ENCODE measurements at places on chromosomes 6 and 20.

DNA sequence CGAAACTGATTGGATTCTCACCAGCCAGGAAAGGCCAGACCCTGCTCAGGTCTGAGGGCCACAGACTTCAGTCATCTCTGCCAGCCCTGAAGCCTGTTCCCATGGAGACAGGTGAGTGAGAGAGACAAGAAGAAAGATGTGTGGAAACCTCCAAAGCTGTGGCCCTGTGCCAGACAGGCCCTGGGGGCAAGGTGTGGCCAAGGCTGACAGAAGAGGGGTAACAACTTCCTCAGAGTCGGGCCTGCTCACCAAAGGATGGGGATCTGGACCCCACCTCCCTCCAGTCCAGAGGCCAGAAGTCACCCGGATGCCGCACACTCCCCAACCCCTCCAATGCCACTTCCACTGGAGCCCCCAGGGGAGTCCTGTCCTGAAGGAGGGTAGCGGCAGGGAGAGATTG lies 73.6 kb downstream of the MDGA1 start:
- no peak for DNase-seq

GRCh38 chr6:123233336-123233735 lies 237.3 kb downstream of the CLVS2 start:
- DNase-seq: no peak

DNA sequence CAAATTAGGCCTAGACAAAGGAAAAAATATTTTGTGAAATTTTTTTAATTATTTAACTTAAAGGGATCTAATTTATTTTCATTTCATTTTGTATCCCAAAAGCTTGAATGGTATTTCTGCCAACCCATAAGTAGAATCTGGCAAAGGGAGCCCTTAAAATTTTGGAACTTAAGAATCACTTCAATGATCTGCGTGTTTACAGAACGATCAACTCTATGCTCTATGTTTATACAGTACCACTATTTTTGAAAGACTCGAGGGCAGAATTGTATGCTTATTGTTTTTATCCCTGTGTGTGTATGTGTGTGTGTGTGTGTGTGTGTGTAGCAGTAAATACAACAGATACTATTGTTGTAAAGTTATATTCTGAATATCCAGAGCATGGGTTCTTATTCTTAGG lies 39.2 kb downstream of the METTL24 start:
- DNase-seq: no peak

DNA sequence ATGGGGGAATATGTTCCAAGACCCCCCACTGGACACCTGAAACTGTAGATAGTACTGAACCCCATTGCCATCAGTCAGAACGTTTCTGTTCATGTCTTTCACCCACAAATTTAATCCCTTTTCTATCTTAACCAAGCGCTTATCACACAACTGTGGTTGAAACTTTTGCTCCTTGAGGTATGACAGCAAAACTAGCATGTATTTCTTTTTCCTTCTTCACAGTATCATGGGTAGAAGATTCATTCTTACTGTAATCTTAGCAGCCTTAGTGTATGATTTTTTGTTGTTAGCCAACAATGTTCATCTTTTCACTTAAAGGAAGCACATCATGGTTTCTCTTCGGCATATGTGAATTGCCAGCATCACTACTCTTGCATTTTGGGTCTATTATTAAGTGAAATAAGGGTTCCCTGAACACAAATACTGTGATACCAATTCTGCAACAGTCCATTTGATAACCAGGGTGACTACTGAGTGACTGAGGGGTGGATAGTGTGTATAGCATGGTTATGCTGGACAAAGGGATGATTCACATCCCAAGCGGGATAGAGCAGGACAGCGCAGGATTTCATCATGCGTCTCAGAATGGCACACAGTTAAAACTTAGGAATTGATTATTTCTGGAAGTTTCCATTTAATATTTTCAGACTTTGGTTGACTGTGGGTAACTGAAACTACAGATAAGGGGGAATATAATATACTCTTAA lies 41.8 kb downstream of the KCNS1 start:
- DNase-seq: no peak

- no peak for DNase-seq
These were observed 26.4 kb downstream of the FOXP4 start for GRCh38 chr6:41572613-41573012.

DNA sequence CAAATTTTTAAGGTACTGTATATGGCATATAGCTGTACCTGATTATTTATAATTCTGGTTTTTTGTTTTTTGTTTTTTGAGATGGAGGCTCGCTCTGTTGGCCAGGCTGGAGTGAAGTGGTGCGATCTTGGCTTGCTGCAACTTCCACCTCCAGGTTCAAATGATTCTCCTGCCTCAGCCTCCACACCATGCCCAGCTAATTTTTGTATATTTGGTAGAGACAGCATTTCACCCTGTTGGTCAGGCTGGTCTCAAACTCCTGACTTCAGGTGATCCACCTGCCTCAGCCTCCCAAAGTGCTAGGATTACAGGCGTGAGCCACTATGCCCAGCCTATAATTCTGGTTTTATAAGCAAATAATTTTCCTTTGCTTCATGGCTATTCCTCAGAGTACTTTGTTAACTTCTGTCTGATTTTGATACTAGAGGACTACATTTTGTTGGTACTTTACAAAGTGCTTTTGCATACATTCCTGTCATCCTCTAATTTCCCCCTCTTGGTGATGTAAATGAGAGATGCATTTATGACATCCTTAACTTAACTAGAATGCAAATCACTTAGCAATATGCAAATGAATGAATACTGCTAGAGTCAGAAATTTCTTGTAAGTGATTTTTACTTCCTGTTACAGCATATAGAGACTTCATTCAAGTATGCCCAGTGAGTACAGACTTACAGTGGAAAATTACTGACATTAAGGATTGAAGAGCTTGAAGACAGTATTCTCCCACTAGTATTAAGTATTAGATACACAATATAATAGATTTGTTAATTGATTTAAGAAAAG lies 35.7 kb upstream of the ARID1B start:
- no peak for DNase-seq

DNA sequence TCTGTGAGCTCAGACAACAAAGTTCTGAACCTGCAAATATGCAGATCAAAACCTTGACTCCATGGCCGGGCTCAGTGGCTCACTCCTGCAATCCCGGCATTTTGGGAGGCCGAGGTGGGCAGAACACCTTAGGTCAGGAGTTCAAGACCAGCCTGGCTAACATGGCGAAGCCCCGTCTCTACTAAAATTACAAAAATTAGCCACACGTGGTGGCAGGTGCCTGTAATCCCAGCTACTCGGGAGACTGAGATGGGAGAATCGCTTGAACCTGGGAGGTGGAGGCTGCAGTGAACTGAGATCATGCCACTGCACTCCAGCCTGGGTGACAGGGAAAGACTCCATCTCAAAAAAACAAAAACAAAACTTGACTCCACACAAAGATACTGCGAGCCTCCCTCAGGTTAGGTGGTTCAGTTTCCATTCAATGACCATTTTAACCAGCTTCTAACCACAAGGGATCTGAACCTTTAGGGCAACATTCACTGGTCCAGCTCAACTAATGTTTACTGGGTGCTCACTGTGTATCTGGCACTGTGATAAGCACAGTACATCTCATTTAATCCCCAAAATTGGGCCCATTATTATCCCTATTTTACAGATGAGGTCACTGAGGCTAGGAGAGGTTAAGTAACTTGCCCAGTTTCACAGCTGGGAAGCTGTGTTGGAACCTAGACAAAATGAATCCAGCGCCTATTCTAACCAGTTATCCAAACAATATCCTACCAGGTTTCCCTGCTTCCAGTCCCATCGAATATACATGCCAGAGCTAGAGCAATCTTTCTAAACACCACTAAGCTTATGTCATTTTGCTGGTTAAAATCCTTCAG lies 1.8 kb downstream of the SNRPB start:
- no peak for DNase-seq

DNA sequence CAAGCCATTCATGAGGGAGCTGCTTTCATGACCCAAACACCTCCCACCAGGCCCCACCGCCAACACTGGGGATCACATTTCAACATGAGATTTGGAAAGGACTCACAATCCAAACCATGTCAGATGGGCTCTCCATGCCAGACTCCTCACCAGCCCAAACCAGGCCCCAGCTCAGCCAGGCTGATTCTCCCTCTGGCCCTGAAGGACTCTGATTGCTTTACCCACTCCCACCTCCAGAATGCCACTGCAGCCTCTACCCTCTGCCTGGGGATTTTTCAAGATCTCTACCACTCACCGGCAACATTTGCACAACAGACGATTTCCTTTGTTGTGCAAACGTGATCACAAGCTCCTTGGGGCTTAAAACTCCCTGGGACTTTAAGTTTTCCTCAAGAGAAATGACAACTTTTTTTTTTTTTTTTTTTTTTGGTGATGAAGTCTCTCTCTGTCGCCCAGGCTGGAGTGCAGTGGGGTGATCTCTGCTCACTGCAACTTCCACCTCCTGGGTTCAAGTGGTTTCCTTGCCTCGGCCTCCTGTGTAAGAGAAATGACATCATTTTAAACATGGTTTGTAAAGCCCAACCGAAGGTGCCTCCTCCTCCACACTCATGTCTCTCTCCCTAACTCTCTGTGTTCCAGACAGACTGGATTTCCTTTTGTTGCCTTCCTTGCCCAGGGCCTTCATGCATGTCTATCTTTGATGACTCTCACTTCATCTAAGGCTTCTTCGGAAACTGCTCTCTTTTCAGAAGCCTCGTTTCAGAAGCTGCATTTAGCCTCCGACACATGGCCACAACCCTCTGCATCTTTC lies 147.0 kb downstream of the CDH26 start:
- DNase-seq: no peak

DNA sequence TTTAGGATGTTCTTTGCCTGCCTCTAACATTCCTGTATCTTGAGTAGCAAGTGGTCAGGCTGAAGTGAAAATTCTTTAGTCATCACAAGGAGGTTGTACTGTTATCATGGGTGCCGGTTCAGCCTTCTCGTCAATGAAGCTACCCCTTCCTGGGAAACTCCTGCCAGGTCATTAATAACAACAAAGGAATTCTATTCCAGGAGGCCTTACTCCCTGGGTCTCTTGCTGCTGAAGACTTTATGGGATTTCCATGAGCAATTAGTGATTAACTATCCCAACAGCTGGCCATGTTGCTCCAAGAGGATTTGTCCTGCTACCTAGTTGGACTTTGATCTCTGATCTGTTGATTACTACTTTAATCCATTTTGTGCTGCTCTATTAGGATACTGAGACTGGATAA lies 62.7 kb upstream of the ELOVL5 start:
- DNase-seq: no peak

DNA sequence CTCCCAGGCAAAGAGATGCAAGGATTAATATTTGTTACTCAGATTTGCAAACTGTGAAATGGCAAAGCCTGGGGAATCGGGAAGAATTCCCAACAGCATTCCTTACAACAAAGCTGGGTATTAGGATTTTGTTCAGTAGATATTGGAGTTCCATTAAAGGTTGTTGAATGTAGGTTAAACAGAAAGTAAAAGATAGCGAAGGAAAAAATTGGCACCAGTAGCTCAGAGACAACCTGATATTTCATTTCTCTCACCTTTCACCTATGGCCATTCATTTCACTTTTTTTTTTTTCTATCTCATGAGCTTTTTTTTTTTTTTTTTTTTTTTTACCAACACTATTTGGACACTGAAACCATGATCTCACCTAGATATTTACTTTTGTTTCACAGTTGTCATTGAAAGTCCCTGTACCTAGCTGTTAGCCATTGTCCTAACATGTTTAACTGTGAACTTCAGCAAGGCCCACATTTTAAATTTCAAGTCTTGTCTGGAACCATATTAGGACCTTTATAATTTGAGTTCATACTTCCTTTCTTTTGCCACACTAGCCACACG lies 552.5 kb downstream of the HAO1 start:
- DNase-seq: no peak

DNA sequence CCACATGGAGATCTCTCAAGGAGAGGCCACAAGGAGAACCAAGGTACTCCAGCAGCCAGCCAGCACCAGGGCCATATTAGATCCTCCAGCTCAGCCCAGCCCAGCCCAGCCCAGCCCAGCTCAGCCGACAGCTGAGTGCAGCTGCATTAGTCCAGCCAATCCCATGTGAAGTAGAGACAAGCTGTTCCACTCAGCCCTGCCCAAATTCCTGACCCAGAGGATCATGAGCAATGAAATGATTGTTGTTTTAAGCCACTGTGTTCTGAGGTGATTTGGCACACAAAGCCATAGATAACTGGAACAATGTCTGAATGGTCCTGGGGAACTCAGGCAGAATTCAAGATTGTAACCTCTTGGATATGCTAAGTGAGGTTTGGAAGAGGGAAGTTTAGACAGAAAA lies 59.5 kb upstream of the BMP2 start:
- no peak for DNase-seq

DNA sequence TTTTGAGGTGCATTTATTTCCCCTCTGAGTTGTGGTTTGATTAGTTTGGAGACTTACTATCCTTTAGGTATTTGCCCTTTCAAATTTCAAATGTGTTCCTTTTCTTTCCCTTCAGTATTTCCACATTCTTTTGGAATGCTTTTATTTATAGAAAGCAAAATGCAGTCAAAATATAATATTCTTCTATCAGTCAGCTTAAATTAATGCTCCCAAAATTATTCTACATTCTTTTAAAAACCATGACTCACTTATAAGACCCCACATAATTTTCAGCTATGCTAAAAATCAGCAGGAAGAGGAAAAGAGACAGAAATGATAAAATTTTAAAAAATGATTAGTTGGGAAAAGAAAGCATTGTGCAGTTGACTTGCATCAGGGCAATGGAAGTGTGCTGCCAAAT lies 180.0 kb upstream of the SMLR1 start:
- DNase-seq: no peak

DNA sequence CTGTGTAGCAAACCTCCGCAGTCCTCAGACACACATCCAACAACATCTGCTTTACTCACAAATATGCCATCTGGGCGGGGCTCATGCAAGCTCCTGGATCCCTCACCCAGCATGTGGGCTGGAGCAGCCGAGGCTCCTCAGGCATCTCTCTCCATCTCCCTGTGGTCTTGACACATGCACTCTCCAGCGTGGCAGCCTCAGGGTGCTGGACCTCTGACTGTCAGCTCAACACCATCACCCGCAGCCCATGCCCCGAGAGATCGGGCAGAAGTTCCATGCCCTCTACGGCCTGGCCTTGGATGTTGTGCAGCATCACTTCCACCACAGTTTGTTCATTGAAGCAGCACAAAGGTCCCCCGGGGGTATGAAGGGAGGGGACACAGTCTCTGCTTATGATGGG lies 32.6 kb upstream of the CD93 start:
- no peak for DNase-seq

GRCh38 chr6:54722328-54722727 lies 124.2 kb upstream of the FAM83B start:
- DNase-seq: no peak
